ENCODE measurements at places on chromosomes 7 and 10. TPM values are rescaled to one million over a fixed set of nuclear protein-coding genes. Genes with fewer than 3 reads are reported as not detected.
A peak's percentile ranks its signal among the peaks of the same experiment; 100 is the strongest.

Gene IFIT1B
- total RNA-seq = not detected

DNA sequence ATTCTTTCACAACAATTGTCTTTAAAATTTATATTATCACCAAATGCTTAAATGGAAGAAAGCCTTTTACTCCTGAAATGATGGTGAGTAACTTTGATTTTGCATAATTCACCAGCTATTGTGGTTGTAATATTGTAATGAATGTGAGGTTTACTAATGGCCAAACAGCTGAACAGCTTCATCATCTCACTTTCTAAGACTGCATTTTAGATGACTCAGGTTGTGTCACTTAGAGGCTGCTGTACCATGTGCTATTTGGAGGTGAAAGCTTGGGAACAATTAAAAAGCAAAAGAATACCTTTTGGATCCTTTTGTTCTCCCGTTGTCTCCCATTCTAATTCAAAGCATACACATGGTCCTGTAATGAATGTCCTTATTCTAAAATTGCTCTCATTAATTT is 604.0 kb upstream of the PFKP start:
- DNase-seq = no peak

DNA sequence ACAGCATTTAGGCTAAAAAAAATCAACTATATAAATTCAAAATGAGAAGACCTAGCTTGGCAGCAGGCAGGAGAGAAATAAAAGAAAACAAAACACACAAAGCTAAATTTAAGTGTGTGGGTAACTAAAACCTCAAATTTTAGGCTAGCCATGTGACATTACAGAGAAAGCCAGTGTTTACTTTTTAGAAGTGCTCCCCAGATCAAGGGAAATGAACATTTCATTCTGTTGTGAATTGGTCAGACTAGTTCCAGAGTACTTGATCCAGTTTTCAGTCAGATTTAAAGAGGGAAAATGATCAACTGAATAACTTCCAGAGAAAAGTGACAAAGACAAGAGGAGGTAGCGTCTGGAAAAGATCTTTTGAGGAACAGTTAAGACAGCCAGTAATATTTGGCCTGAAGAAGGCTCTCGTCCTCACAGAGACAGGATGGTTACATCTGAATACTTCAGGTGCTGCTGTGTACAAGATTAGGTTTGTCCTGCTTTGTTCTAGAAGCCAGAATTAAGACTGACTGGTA is 563.4 kb downstream of the KCNMA1 start:
- no peak for DNase-seq

DNA sequence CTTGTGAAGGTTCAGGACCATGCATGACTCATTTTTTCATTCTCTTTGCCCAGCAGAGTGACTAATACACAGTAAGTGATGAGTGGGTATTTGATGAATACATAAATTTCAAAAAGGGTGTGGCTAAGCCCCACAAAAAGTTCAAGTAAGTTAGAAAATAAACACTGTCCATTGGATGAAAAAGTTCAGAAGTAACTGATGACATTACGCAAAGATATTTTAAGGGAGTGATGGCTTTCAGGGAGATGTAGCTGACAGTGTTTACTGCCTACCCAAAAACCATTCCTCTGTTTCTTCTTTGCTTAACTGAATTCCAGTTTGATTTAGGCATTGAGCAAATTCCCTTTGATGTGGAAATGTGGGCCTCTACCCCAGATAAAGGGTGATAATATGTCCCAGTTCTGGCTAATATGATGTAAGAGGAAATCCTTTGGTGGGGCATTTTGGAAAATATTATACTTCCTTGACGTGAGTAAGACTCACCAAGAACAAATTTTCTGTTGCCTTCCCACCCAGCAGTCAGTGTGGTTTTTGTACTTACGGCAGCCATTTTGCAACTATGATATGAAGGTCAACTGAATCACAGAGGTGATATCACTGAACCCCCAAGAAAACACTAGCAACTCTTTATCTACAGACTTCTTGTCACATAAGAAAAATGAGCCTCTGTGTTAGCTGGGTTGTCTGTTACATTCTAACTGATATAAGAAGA is 29.0 kb upstream of the EBLN1 start:
- DNase-seq = no peak

GRCh38 chr10:98256692-98257091 is 11.3 kb downstream of the LOXL4 start:
- no peak for DNase-seq

- no peak for DNase-seq
Observed at GRCh38 chr7:130096243-130096827, 26.0 kb downstream of the KLHDC10 start.

DNA sequence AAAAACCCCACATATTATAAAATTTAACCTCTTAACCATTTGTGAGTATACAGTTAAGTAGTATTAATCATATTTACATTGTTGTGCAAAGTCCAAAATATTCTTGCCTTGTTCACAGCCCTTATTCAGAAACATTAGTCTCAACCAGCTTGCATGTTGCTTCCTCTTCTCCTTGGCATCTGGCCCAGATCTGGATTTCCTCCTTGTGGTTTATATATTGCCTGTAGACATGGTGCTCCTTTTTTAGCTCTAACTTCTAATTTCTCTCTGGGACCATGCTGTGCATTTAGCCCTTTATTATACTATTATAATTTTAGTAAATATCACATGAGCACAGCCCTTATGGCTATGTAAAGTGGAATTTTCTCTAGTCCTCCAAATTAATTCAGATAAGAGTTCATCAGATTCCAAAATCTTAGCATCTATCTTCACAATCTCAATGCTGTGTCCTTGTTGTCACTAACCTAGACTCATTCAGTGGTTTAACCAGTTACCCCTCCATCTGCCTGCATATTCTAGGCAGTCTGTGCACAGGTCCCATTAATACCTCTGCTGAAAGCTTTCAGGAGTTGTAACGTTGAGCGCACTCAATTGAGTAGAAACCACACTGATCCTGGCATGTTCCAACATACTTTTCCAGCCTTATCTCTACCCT is 7.9 kb downstream of the CPED1 start:
- no peak for DNase-seq

Gene CDHR1
- 0.65 TPM for total RNA-seq

GRCh38 chr7:135602304-135602703 is 44.6 kb downstream of the NUP205 start:
- DNase-seq = no peak

DNA sequence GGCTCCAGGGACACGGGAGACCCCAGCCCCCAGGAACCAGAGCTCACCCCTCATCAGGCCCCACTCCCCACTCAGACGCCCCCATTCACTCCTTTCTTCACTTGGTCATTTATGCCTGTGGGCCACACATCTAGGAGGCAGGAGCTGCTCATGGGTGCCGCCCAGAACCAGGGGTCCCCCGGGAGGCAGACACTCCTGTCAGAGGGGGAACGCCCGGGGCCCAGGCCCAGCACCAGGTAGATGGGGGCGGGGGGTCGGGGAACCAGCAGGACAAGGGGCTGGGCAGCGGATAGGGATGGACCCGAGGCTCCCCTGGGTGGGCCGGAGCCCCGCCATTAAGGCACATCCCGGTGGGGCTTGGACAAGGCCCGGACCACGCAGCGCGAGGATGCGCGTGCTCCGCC is 11.8 kb downstream of the CALY start:
- DNase-seq = no peak

GRCh38 chr7:116311816-116312471 is 101.6 kb downstream of the TES start:
- DNase-seq = no peak

Gene KAZALD1
- 4.8 TPM for total RNA-seq

DNA sequence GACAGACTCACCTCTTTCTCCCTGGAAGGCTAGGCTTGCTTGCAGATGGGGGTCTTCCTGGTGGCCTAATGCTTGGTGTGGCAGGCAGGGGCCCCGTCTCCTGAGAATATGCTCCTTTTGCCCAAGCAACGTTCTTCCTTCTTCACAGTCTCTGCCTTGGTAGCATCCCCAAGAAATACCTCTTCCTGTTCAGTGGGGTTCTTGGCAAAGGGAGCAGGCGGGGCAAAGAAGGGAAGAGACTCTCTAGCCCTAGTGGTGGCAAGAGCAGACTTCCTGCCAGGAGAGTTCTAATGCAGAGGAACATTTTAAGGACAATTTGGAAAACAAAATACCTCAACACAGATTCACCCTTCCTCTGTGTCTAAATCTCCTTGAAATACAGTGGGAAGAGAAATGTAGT is at the start of gene CLEC5A:
CLEC5A (minus strand) TSS at position 179 of the 400 bp plus-strand sequence. CDS start 682 bp downstream, outside the sequence.
- DNase-seq = no peak

- DNase-seq = no peak
Observed at GRCh38 chr10:76082956-76083355, 651.5 kb downstream of the LRMDA start.

GRCh38 chr7:2354186-2354938 is at the start of gene EIF3B:
TSS of gene EIF3B (plus strand) at chr7:2354827. CDS start at chr7:2354922, 95 bp downstream.
- DNase-seq = peak; percentile 97

- DNase-seq = no peak
Observed at GRCh38 chr7:84144935-84145334, 49.7 kb downstream of the SEMA3A start.

- peak; percentile 59 for DNase-seq
Observed at GRCh38 chr7:44222776-44223261, 22.0 kb downstream of the YKT6 start.

DNA sequence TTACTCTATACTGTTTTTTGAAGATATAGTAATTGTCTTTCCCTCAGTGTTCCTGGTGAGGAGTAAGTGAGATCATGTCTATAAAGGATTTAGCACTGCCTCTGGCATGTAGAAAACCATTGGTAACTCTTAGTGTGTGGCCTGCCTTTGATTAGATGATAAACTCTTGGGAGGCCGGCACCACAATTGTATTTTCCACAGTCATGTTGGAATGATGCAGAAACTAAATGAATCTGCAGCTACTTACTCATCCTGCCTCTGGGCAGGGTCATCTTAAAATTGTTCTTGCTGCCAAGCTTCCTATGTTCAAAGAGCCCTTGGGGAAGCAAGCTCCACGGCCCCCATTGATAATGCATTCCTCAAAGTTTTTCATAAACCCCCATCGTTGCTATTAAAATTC is 204.6 kb downstream of the ANKRD7 start:
- no peak for DNase-seq

DNA sequence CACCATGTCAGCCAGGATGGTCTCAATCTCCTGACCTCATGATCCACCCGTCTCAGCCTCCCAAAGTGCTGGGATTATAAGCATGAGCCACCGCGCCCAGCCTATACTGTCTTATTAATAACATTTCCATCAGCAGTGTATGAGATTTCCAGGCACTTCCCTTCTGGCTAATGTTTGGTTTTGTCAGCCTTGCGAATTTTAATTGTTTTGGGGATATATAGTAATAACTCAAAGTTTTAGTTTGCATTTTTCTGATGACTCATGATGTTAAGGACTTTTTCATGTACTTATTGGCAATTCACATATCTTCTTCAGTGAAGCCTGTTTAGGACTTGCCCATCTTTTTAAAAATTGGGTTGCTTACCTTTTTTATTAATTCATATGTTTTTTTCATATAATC is 76.0 kb downstream of the TMEM270 start:
- no peak for DNase-seq

GRCh38 chr10:110059925-110060324 is 52.1 kb downstream of the ADD3 start:
- no peak for DNase-seq

Gene SEC23IP
- total RNA-seq = 23.5 TPM

Gene SPDYE2B
- total RNA-seq = not detected

- no peak for DNase-seq
Observed at GRCh38 chr10:74602576-74602975, 223.8 kb upstream of the KAT6B start.

- DNase-seq = no peak
Observed at GRCh38 chr10:45557275-45557905, 115.2 kb downstream of the ZFAND4 start.

DNA sequence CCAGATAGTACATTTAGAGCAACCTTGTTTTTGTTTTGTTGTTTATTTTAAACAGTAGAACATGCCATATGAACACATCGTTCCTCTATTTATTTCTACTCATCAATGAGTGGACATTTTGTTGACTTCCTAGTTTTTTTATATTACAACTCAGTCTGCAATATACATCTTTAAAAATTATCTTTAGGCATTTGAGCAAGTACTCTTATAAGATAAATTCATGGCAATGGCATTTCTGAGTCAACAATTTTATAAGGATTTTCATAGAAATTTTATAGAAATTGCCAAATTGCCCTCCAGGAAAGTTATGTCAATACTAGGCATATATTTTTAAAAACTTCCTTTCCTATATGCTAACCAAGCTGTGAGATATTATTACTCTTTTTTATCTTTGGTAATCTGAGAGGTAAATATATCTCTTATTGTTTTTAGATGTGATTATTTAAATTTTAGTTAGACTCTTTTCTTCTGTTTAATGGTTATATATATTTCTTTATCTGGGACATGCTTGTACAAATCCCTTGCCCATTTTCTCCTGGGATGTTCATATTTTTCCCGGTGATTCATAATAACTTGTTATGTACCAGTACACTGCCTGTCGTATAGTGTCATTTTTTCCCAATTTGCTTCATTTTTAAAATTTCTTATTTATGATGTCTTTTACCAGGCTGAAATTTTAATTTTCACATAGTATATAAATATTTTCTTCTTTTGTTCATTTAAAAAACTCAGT is 50.5 kb downstream of the FZD1 start:
- DNase-seq = no peak

Gene LMOD2
- total RNA-seq = 492 TPM

GRCh38 chr10:103598654-103599115 is 105.2 kb downstream of the NEURL1 start:
- no peak for DNase-seq

Gene CYP2C19
- total RNA-seq = not detected

- no peak for DNase-seq
Observed at GRCh38 chr7:3835109-3835508, 534.1 kb downstream of the SDK1 start.

DNA sequence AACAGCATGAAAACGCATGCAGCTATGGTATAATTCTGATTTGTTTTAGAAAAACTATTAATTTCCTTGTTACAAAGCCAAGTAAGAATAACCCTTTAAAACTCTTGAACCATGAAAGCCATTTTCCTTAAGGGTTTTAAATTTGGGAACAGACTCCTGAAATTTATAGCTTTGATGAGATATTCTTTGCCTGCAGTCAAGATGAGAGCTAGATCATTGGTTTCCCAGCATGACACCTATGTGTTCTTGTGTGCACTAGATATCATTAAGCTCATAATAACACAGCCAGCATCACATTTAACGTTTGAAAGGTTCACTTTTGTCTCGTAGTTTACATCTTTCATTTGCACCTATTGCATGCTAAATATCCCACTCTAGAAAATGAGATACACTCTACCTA is 202.2 kb downstream of the PHF14 start:
- DNase-seq = no peak

DNA sequence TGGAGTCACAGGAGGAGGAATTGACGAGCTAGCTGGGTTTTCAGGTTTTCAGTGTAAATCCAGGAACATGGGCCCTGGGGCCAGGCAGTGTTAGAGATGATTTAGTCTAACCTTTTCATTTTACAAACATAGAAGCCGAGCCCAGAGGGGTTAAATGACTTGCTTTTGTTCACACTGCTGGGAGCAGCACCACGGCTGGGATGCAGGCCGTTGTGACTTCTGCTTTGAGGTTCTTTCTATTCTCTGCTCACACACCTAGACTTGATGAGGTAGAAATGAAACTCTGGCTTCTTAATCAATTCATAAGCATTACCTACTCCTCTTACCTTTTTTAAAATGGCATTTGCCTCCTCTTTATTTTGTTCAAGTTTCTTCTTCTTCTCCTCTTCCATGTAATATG is 36.4 kb downstream of the CREB5 start:
- no peak for DNase-seq

- DNase-seq = no peak
Observed at GRCh38 chr7:152869677-152870051, 110.1 kb downstream of the ACTR3B start.

- DNase-seq = no peak
Observed at GRCh38 chr7:122577449-122578003, 121.4 kb downstream of the RNF133 start.

Data from Right ventricle myocardium inferior (tissue), 1 donor.